Activated effector memory CD4-positive, alpha-beta T cell treated with Interleukin-2 at 50 U/mL for 16 hours (primary cell): ENCODE measurements at places on chromosomes 4 and X.

DNA sequence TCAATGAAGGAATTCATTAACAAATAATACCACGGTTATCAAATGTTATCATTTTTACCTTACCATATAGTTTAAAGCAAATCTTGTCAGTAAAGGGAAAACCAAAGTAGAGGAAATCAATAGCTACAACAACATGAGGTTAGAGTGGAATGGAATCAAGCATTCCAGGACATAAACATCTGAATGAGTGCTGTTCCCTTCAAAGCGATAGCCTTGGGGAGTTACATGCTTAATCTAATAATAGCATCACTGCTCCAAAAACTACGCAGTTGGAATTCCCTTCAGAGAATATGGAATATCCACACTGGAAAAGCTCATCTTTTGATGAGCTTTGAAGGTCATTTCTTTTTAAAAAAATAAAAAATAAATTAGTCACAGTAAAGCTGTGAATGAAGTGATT is 31.2 kb downstream of the PDE5A start:
- DNase-seq = no peak

DNA sequence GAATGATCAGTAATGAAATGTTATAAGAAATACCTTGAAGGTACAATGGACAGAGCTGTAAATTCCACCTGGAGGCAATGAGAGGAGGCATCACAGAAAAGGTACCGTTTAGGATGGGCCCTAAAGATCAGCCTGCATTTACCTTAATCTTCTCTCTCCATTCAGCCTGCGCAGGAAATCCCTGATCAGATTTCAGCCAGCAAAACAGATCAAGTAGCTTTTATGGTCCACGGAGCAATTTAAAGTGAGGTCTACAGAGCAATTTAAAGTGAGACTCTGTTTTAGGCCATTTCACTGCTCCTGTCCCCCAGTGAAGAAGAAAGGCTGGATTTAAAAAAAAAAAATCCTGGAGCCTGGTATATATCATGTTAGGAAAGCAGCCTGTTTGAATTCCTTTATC is 195.1 kb upstream of the VCX start:
- DNase-seq = no peak

DNA sequence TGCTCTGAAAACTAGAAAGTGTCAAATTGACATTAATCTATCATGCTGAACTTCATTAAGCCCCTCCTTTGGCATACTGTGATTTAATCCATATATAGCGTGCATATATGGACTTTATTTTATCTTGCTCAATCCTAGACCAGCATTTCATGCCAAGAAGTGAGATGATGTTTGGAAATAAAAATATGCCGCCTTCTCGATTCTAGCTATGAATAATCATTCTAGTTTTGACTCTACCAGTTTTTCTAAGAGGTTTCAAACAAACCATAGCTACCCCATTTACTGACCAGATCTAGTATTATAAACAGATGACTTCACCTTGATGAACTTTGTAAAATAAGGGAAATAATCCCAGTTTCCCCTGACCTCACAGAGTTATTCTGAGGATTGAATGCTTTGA is 95.0 kb downstream of the ARX start:
- DNase-seq = no peak

- no peak for DNase-seq
Measured at GRCh38 chrX:25108481-25108880, 92.7 kb upstream of the ARX start.

DNA sequence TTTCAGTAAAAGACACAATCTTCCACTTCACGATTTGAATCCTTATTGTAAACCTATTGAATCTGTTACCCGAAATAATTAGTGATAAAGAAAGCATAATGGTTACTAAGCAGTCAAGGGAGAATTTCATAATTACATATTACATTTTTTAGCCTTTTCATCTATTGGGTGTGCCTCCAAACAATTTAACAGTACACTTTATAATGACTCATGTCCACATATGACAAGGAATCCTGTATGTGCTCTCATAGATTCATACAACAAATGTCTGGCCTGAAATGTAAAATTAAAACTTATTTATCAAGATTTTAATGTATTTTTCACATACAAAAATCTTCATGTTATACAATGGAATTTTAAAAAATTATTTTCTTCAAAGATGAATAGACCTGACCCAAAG is 39.4 kb downstream of the PPP3CA start:
- no peak for DNase-seq

GRCh38 chr4:15470128-15470475 is 420 bp downstream of the CC2D2A start:
- no peak for DNase-seq

DNA sequence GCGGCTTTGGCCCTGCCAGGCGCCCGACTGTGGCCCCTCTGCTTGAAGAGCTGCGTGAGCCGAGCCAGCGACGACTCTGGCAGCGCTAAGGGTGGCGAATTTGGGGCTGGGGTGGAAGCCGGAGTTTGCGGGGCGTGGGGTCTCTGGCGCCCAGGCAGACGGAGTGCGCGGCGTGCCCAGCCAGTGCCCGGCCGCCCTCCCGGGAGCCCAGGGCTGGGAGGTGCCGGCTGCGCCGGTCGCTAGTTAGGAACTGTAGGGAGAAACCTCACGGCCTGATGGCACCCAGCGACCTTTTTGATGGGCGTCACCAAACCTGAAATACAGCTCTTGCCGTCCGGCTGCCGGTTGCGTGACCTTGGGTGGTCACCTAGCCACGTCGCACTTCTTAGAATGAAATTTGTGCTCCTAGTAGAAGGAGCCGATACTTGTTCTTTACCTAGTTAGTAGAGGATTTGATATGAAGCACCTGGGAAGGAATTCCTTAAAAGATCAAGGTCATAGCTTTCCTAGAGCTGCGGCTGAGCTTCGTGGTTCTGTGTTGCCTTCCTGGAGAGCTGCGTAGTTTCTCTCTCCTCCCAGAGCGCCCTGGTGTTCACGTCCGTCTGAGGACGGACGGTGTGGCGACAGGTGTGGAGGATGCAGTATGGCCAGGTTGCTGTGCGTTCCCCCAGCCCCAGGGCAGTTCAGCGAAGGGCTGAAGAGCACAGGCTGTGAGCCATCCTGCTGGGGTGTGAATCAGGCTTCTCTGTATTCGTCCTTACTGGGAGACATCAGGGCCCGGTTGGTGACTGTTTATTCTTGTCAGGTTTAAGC is 680 bp downstream of the MAEA start:
- DNase-seq = no peak

GRCh38 chr4:105990933-105991332 is 95.7 kb downstream of the NPNT start:
- no peak for DNase-seq

DNA sequence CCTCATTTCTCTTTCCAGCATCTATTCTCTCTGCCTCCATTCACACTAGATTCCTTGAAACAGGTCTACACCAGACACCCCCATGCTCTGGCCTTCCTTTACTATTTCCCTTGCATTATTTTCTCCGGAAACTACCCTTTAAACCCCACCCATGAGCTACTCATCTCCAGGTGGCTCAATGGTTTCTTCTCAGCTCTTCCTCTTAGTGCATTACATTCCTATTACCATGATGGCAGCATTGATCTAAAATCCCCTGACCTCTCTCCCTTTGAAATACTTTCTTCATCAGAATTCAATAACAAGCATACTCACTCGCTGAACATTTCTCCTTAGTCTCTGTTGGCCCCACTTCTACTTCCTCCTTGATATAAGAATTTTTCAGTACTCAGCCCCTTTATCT is 94.6 kb downstream of the SYNPO2 start:
- no peak for DNase-seq

- no peak for DNase-seq
Measured at GRCh38 chr4:4415806-4416805, 29.2 kb downstream of the NSG1 start.

DNA sequence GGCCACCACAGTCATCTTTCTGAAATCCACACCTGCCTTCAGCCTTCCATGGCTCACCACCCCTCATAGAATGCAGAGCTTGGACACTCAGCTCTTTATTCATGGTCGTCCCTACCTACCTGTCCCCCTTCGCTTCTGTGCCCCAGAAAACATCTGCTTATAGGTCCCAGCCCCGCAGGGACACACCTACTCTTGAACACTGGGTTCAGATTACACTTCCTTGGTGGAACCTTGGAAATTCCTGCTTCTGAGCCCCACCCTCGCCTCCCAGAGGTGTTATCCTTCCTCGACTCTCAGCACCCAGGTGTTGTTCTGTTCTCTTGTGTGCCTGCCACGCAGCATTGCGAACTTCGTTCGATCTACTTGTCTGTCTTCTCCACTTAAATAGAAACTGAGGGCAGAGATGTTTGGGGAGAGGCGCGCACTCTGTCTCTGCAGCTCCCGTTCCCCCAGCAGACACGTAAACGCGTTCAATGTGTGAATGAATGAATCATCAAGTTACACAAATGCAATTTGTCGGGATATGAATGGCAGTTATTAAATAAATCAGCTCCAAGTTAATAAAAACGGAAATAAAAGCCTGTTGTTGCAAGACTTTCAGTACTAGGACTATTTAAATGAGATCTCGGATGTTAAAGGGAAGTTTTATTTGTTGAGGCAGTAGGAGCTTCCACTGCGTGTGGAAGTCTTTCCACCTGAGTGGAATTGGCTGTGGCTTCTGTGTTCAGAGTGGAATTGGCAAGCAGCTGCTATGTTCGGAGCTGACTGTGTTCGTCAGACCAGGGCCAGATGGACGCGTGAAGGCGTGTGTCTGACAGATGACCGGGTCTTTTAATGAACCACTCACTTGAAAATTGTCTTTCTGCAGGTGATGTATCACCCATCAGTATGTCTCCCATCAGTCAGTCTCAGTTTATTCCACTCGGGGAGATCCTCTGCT is 95.6 kb downstream of the STOX2 start:
- no peak for DNase-seq

DNA sequence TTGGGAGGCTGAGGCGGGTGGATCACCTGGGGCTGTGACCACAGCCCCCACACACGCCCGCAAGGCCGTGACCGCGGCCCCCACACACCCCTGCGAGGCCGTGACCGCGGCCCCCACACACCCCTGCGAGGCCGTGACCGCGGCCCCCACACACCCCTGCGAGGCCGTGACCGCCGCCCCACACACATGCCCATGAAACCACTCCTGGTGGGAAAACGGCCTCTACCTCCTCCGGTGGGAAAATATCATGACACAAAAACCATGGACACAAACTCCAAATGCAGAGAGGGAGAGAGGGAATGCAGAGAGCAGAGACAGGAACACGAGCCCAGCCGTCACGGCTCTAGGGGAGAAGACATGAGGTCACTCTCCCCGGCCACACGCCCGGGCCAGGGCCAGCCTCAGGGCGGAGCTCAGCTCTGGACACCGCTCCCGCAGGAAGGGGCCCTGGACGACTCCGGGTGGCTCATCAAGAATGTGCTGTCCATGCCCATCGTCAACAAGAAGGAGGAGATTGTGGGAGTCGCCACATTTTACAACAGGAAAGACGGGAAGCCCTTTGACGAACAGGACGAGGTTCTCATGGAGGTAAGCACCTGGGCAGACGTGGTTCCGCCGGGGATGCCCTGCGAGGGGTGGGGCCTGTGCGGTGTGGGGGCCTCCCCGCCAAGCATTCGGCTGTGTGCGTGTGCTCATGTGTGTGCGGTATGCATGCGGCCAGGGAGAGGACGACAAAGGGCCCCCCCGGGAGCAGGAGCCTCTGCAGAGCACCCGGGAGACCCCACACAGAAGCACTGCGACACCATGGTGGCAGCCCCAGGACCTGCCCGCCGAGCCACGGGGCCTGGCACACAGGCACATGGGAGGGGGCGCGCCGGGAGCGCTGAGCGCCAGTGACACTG is 17.4 kb downstream of the ATP5ME start:
- DNase-seq = no peak

- no peak for DNase-seq
Measured at GRCh38 chr4:107452717-107453630, 267.1 kb downstream of the PAPSS1 start.

- DNase-seq = no peak
Measured at GRCh38 chrX:154010330-154011087, 9.2 kb downstream of the IRAK1 start.

DNA sequence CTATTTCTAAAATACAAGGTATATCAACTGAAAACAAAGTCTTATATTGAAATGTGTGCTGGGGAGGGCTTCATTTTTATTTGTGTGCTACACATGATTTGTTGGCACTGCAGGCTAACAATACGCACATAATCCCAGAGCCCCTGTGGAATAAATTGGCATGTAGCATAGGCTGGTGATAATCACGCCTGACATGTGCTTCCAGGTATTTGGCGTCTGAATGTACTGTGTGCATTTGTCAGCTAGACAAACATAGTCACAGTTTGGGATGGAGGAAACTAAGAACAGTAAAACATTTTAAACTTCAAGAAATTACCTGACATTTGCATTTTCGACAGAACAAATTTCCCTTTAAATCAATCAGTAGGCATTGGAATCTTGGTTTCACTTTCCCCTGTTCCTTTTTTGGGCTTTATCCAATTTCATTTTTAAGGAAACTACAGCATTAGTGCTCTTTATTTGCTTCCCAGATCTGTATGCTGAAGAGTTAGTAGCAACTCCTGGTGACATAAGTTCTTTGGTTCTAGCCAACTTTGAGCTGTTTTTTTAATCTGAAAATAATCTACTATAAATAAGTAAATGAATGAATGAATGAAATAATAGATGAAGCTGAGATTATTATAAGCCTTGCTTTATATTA is 472.3 kb downstream of the PDHA2 start:
- DNase-seq = no peak

GRCh38 chr4:37601531-37601930 is 84.6 kb downstream of the RELL1 start:
- no peak for DNase-seq

GRCh38 chr4:3745886-3746656 is 20.1 kb upstream of the ADRA2C start:
- DNase-seq = no peak

DNA sequence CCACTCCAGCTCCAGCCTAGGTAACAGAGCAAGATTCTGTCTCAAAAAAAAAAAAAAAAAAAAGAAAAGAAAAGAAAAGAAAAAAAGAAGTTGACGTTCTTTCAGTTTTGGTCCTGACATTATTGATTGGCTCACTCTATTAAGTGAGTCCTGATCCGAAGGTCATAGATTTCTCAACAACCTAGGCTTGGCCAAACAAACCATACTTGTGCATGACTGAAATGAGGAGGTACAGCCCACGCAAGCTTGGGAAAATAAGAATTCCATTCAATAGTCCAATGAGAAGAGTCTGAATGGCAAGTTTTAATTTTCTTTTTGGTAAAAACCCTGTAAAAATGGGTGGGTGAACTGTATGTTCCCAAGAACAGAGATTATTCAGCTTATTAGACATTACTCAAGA is 3.2 kb upstream of the ETNPPL start:
- DNase-seq = no peak
